ENCODE measurements at places on chromosomes 2 and 18. TPM values are rescaled to one million over a fixed set of nuclear protein-coding genes. Genes with fewer than 3 reads are reported as not detected.

Gene SLC30A3
- 16.9 TPM for total RNA-seq

Gene GAL3ST2
- total RNA-seq: not detected

Gene COLEC12
- total RNA-seq: 33.8 TPM

Gene MYCN
- 9.5 TPM for total RNA-seq

Gene VSNL1
- not detected for total RNA-seq

Gene HOXD3
- total RNA-seq: 6.5 TPM

Gene GDF7
- total RNA-seq: 2.8 TPM

Gene CCDC148
- 0.20 TPM for total RNA-seq

Gene KCNF1
- 3.5 TPM for total RNA-seq

Gene IL1R2
- total RNA-seq: 0.22 TPM
